ENCODE measurements at places on chromosomes 12 and 14.

GRCh38 chr12:59088673-59089072, 168.4 kb upstream of the LRIG3 start:
- no peak for DNase-seq

GRCh38 chr12:78981-79380, 12.4 kb downstream of the IQSEC3 start:
- no peak for DNase-seq

DNA sequence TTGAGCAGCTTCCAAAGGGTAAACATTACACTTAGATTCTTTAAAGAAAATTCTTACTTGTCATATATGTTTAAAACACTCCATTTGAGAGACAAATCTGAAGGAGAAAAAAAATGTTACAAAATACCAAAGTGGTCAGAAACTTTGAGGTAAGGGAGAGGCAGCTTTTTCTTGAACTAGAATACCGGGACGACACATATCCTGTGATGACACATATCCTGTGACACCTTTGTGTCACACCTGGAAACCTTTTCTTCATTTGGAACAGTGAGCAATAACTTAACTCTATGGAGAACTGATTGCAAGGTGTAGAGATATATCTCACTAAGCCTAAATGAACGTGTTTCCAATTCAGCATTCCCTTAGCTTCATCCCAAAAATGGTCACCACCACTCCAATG, 4.6 kb upstream of the GRIN2B start:
- DNase-seq = no peak

GRCh38 chr14:36520601-36521525, 831 bp upstream of the NKX2-1 start:
- no peak for DNase-seq

GRCh38 chr14:53596853-53597525, 359.6 kb downstream of the BMP4 start:
- DNase-seq = no peak

GRCh38 chr12:125418902-125419564, 353.8 kb downstream of the AACS start:
- DNase-seq = no peak

DNA sequence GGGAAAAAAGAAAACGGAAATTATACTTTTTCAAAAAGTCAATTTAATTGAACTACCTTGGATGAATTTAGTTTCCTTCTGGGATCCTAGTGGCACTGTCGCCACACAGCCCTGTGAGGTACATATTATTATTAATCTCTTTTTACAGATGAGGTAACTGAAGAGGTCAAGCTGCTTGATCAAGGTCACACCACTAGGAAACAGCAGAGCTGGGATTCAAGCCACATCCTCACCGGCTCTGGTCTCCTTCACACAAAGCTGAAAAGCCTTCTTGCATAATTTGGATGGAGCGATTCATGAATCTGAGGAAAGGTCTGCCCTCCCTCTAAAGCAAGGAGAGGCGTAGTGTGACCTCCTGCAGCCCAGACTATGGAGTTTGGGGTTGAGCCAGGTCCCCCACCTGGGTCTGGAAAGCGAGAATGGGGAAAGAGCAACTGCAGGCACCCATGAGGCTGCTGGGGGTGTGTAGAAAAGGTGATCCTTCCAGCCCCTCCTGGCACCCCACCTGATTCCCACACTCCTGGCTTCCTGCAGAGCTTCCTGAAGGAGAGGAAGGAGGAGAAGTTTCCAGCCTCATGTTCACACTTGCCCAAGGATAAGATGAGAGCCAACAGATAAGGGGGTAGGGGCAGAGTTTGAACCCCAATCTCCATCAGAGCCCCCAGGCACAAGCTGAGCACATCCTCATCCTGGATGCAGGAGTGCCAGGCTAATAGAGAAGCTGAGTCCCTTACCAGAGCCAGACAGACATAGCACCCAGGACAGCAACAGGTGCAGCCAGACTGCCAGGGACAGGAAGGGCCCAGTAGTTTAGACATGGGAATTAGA, 3.9 kb upstream of the KRT79 start:
- DNase-seq = no peak

DNA sequence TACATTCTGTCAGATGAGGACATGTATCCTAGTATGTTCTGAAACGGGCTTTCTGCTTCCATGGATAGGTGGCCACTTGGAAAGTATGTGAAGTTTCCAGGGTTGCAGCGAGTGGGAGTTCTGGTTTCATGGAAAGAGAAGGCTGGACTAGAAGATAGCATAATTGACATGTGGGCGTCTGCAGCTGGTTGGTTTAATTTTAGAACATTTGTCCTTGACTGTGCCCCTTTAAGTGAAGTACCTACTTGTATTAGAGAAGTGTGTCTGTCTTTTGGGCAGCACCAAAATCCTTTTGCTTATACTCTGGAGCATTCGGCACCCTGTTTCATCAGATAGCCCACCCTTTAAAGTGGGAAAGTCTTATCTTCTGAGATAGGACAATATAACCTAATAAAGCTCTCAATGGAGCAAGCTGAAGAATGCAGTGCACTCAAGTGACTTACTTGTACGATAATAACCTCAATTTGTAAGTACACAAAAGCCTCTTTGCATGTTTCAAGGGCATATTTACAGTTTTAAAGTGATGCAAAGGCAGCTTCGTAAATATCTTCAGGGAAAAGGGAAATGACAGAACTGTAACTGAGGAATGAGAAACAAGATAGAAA, 35.2 kb downstream of the NTN4 start:
- DNase-seq = no peak

DNA sequence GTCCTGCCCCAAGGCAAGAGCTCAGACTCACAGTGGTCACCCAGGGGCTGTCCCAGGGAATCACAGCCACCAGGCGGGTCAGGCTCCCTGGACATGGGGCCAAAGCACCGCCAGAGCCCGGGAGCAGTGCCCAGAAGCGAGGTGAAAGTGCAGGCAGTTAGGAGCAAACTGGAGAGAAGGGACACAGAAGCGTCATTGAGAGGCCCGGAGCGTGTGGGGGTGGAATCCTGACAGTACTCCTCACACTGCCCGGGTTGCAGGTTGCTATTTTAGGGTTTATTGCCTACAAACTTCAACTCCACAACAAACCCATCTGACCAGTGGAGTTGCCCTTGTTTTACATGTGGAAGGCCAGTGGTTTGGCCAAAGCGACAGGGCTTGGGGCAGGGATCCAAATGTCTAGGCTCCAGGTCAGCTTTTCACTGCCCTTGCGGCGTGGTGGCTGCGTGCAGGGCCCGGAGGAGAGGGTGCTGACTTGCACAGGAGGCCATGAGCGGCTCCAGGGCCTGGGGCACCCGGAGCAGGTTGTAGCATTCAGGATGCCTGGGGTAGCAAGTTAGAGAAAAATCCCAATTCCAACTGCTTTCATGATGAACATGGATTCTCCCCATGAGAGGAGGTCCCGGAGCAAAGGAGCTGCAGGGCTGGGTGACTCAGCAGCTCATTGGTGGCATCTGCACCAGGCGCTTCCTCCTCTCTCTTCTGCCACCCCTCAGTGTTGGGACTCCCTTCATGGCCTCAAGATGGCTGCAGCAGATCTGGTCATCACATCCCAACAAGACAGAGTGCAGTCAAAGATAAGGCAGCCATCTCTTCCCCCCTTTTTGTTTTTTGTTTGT, 112.3 kb upstream of the NCOR2 start:
- DNase-seq = no peak

DNA sequence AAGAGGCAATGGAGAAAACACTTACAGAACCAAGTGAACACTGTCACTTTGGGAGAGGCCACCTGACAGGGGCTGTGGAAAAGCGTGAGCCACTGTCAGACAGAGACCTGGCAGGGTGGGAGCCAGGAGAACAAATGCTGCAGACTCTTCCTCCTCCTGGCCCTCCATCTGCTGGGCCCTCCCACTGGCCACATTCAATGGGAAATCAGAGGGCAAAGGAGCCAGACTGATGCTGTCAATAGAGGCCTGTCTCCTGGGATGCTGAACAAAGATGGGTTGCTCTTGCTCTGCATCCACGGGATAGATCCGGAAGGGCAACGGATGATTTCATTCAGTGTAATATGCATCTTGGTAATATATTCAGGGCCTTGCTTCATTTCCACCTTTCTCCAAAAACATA, 44.9 kb upstream of the BCAT1 start:
- no peak for DNase-seq

DNA sequence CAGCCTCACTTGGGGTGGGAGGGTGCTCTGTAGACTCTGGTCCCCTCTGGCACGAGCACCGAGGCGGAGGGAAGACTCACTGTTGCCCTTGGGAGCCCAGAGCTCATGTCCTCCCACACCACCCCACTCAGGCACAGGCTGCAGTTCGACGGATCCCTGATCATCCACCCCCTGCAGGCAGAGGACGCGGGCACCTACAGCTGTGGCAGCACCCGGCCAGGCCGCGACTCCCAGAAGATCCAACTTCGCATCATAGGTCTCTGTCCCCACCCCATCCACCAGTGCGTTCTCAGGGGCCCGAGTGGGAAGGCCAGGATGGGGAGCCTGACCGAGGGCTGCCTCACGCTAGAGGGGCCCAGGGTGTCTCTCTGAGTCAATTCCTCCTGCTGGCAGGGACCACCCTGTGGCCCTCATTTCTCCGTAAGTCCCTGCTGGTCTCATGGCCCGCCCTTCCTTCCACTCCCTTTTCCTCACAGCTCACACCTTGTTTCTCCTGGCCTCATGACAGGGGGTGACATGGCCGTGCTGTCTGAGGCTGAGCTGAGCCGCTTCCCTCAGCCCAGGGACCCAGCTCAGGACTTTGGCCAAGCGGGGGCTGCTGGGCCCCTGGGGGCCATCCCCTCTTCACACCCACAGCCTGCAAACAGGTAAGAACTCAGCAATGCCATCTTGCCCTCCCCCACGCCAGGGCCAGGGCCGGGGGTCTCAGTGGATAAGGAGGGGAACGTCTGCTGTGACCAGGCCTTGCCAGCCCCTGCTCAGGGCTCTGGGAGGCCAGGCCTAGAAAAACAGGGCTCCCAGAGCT, 27.0 kb downstream of the PAPLN start:
- DNase-seq = no peak

DNA sequence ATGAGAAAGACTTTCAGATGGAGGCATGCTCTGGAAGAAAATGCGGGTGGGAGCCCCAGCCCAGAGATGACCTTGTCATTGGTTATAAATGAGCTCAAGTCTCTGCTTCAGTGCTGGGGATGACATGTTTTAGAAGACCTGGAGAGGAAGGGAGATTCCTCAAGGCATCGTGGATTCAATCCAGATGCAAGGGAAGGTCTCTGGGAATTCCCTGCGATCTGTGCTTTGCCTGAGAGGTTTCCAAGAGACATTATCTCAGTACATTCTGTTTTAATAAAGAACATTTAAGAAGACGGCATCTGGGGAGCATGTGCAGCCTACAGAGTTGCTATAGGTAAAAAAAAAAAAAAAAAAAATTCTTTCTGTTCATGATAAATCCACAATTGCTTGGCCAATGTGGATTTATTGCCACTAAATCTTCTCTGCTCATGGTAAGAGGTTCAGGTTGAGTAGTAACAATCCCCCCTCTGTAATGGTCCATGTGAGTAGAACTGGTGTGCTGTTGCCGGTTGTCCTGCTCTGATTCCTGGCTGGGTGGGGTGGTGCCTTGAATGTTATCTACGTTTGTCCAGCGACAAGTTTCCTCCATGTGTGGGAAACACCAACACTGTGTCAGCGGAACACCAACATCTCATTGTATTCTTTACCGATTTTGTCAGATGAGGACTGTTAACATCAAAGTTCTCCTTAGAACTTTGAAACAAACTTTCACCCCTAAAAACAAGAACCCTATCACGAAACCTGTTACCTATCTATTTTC, 230.0 kb downstream of the MSRB3 start:
- DNase-seq = no peak

DNA sequence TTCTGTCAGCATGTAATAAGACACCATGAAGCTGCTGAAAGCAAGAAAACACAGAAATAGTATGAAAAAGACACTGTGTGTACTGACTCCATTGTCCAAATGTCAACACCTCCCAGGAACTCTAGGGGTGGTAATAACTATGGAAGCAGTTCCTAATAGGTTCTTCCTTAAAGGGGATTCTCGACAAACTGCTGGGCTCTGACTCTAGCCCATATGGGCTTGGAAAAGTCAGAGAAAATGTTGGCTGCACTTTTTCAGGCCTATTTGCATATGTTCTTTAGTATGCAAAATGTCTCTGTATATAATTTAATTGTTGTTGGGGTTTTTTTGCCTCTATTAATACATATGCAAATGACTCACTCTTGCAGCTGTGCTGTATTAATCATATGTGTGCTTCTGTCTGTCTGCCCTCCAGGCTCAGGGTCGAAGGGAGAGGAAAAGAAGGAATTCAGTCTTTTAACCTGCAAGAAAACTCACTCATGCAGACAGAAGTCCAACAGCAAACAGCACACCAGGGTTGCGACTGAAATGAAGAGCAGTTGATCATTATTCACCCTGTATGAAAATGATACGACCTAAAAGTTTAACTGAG, 317.6 kb downstream of the SOX5 start:
- no peak for DNase-seq

DNA sequence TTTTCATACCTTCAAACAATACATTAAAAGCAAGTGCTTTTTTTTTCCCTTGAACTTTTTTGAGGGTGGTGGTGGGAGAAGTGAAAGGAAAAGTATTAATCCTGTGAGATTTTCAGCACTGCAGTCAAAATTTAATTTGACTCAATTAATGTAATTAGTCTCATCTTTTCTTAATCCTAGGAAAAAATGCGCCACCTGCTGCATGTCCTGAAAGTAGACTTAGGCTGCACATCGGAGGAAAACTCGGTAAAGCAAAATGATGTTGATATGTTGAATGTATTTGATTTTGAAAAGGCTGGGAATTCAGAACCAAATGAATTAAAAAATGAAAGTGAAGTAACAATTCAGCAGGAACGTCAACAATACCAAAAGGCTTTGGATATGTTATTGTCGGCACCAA, 52.2 kb downstream of the SPATA7 start:
- no peak for DNase-seq

DNA sequence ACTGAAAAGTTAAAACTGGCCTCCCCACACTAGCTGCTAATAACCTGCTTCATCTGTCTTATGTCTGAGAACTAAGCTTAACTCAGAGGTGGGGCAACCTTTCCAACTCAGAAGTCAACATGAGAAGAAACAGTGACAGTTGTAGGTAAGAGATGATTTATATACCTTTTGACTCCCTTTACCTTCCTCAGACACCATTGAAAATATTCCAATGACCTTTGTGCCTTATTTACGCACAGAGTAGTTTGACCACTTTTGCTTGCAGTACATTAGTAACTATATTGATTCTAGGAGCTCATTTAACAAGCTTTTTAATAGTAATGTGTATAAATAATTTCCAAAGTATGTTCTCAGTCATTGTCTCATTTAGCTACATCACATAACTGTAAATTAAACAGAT, 77.6 kb downstream of the ALX1 start:
- DNase-seq = no peak

- DNase-seq = no peak
These were observed 34.0 kb upstream of the NFYB start for GRCh38 chr12:104171785-104172569.

- no peak for DNase-seq
These were observed 466.6 kb downstream of the EGLN3 start for GRCh38 chr14:33484264-33484663.

GRCh38 chr12:69916544-69917235, 91.7 kb downstream of the MYRFL start:
- DNase-seq = no peak

DNA sequence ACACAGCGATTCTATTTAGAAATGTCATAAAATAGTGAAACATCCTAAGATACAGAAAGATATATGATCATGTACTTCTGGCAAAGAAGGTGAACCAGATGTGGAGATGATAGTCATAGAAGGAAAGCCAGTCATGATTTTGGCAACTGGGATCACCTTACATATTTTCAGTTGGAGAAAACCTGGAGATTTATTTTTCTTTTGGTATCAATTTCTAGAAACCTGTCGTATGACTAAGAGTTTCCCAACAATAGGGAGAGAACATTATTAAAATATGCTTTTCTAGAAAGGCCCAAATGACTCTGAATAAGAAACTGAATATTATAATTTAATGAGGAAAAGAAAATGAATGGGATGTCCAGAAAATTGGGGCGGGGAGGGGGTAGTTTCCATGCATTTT, 396.4 kb downstream of the ZFP36L1 start:
- no peak for DNase-seq

Data from cortex of kidney (tissue), 1 donor.